ENCODE measurements at places on chromosomes 7 and 10.
A peak's percentile ranks its signal among the peaks of the same experiment; 100 is the strongest.

DNA sequence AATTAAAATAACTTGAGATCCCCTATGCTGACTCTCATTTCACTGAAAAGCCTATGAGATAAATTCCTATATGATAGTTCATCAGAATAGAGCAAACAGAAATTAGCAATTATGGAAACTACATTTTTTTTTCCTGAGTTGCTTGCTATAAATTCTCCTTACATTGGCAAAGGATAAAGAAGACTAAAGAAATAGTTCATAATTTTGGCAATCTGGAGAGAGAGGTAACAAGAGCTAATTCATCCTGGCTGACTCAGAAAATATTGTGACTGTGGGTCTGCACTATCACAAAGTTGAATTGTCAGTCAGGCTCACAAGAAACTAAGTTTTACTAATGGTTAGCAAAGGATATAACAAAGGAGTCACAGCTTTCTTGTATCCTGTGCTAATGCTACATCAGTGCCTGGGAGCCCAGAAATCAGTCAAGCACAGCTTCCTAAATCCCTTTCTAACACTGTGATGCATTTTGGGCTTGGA, 483.0 kb downstream of the MAGI2 start:
- no peak for DNase-seq
- H3K36me3 ChIP-seq = no peaks in the 10 kb centered on the region
- H3K4me1 ChIP-seq = no peaks in the 10 kb centered on the region
- no peak overlapping the region for H3K27ac ChIP-seq
- no peaks in the 10 kb centered on the region for H3K27me3 ChIP-seq

DNA sequence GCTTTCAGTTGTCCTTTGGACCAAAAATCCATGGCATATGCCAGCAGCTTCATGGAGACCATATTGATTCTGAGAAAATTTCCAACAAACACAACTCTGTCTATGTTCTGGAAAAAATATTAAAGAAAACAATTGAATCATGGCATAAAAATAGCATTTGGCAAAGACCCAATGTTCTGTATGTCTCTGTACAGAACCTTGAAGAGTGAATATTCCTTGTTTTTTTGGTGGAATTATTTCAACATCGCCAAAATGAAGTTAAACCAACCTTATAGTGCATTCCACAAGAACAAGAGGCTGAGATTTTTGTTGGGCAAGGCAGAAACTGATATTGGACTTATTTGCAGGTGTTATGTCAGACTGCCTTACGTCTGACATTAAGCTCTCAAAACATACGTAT, 53.3 kb upstream of the SLC16A12 start:
- H3K27ac ChIP-seq = no peak overlapping the region
- peaks cover 24% of the 10 kb centered on the region for H3K36me3 ChIP-seq
- H3K27me3 ChIP-seq = no peaks in the 10 kb centered on the region

GRCh38 chr10:65818990-65819389, 1106.8 kb upstream of the LRRTM3 start:
- no peaks in the 10 kb centered on the region for H3K27me3 ChIP-seq
- no peak overlapping the region for H3K27ac ChIP-seq
- no peak overlapping the region for H3K4me3 ChIP-seq
- DNase-seq = no peak
- no peaks in the 10 kb centered on the region for H3K36me3 ChIP-seq
- no peaks in the 10 kb centered on the region for H3K4me1 ChIP-seq

DNA sequence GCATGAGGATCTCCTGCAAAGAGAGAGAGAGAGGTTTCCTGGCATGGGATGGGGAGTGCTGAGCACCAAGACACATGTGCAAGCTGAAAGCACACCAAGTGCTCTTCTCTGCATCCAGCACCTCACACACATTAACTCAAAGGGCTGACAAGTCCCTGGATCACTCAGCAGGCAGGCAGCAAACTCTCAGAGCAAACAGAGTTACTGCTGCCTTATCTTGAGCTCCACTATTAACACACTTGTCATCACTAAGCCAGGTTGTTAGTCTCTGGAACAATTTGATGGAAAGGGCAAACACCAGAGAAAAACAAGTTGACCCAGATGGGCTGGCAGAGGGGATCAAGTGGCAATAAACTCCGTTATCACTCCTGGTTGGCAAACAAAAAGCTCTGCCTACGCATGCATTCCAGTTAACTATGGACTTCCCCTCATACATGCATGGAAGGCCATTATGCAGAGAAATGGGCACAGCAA, 349.9 kb downstream of the KCNMA1 start:
- H3K4me1 ChIP-seq = no peaks in the 10 kb centered on the region
- DNase-seq = no peak
- no peak overlapping the region for H3K27ac ChIP-seq
- H3K27me3 ChIP-seq = no peaks in the 10 kb centered on the region
- no peak overlapping the region for H3K4me3 ChIP-seq
- H3K36me3 ChIP-seq = no peaks in the 10 kb centered on the region

- H3K4me1 ChIP-seq = no peaks in the 10 kb centered on the region
- DNase-seq = no peak
- no peaks in the 10 kb centered on the region for H3K36me3 ChIP-seq
- no peak overlapping the region for H3K27ac ChIP-seq
- no peak overlapping the region for H3K4me3 ChIP-seq
These were observed 562.9 kb upstream of the TPK1 start for GRCh38 chr7:145398758-145399157.

- H3K27me3 ChIP-seq = no peaks in the 10 kb centered on the region
- DNase-seq = no peak
- H3K36me3 ChIP-seq = no peaks in the 10 kb centered on the region
- H3K4me3 ChIP-seq = no peak overlapping the region
- H3K27ac ChIP-seq = no peak overlapping the region
- peaks cover 6% of the 10 kb centered on the region for H3K4me1 ChIP-seq
These were observed 122.4 kb downstream of the ZNF248 start for GRCh38 chr10:37734971-37735370.

DNA sequence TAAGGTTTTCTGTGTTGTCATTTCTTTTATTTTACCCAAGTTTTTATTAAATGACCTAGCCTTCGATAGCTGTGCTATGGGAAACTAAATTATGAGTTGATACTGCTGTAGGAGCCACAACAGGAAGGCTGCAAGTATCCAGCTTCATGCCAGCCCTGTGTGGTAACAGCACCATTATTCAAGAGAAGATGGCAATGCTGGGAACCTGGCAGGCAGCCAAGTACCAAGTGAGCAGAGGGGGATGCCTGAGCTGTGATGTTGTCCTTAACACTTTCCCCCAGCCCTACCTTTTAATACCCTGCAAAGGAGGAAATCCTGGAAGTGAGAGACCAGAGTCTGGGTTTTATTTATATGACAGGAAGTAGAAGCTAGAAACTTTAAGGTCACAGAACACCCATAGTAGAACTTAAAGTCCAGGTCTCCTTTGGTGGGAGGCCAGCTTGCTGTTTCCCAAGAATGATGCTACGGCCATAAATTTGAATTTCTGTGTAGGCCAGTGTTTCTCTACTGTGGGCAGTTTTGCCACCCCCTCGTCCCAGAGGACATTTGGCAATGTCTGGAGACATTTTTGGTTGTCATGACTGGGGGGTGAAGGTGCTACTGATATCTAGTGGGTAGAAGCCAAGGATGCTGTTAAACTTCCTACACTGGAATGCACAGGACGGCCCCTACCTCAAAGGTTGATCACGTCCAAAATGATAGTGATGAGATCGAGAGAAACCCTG, 9.2 kb upstream of the ATXN7L1 start:
- peaks cover 3% of the 10 kb centered on the region for H3K27me3 ChIP-seq
- no peak for DNase-seq
- H3K27ac ChIP-seq = no peak overlapping the region
- no peaks in the 10 kb centered on the region for H3K36me3 ChIP-seq

DNA sequence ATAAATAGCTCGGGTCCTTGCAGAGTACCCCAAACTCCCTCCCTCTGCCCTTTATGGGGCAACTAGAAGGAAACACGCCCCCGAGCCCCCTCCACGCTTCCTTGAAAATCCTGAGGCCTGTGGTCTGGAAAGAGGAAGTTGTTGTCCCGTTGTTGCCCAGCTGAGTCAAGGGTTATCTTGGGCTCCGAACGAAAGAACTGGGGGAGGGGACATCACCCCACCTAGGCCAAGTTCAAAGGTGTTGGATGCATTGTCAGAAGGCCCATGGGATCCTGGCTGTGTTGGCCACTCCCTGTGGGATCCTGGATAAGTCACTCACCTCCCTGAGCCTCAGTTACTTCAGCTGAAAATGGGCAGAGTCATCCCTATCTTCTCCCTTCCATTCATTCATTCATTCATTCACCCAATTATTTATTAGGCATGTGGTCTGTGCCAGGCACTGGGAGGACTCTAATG, at the start of gene CCL24:
Gene CCL24 (minus strand): TSS at position 26 of the 456 bp plus-strand sequence. CDS start 91 bp downstream, outside the sequence.
- H3K27me3 ChIP-seq = peaks cover 3% of the 10 kb centered on the region
- no peak for DNase-seq
- H3K36me3 ChIP-seq = no peaks in the 10 kb centered on the region
- no peak within 1 kb of the TSS for H3K27ac ChIP-seq
- H3K4me3 ChIP-seq = no peak within 1 kb of the TSS
- no peaks in the 10 kb centered on the region for H3K4me1 ChIP-seq

- H3K36me3 ChIP-seq = no peaks in the 10 kb centered on the region
- no peak overlapping the region for H3K27ac ChIP-seq
- peaks cover 27% of the 10 kb centered on the region for H3K27me3 ChIP-seq
- no peaks in the 10 kb centered on the region for H3K4me1 ChIP-seq
These were observed 30.9 kb upstream of the SLC16A12 start for GRCh38 chr10:89566095-89566950.

DNA sequence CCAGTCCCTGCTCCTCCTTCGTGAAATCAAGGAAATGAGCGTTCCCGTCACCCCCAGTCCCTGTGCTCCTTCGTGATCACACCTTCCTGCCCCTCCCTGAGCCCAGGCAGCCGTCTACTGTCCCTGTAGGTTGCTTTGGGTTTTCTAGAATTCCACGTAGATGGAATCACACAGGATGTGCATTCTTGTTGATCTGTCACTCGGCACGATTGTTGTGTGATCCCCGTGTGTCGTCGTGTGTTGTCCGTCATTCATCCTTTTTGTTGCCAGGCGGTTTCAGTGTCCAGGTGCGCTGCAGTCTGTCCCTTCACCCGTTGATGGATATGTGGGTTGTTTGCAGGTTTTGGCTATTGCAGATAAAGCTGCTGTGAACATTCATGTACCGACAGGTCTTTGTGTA, 9.4 kb downstream of the MTG1 start:
- no peak overlapping the region for H3K27ac ChIP-seq
- DNase-seq = no peak
- peaks cover 80% of the 10 kb centered on the region for H3K36me3 ChIP-seq
- H3K27me3 ChIP-seq = no peaks in the 10 kb centered on the region

GRCh38 chr10:61000769-61001730, 57.1 kb upstream of the RHOBTB1 start:
- H3K4me1 ChIP-seq = peaks cover 3% of the 10 kb centered on the region
- no peak overlapping the region for H3K27ac ChIP-seq
- DNase-seq = no peak
- peaks cover 46% of the 10 kb centered on the region for H3K27me3 ChIP-seq
- no peak overlapping the region for H3K4me3 ChIP-seq
- H3K36me3 ChIP-seq = no peaks in the 10 kb centered on the region

DNA sequence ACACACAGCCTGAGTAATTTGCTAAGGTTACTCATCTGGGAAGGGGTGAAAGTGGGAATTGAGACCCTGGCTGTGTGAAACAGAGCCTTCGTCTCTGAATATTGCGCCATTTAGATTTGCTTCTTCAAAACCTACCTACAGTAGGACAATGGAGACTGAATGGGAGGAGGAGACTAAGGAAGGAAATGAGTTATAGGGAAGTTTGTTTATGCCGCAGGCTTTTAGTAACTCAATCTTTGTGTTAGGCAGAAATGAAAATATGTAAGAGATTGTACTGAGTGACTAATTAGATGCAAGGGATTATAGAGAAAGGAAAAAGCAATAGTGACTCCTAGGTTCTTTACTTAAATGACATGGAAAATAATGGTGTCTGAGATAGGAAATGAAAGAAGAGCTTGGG, 80.2 kb downstream of the KCND2 start:
- H3K27me3 ChIP-seq = no peaks in the 10 kb centered on the region
- no peak overlapping the region for H3K4me3 ChIP-seq
- no peaks in the 10 kb centered on the region for H3K4me1 ChIP-seq
- no peak overlapping the region for H3K27ac ChIP-seq
- H3K36me3 ChIP-seq = no peaks in the 10 kb centered on the region

DNA sequence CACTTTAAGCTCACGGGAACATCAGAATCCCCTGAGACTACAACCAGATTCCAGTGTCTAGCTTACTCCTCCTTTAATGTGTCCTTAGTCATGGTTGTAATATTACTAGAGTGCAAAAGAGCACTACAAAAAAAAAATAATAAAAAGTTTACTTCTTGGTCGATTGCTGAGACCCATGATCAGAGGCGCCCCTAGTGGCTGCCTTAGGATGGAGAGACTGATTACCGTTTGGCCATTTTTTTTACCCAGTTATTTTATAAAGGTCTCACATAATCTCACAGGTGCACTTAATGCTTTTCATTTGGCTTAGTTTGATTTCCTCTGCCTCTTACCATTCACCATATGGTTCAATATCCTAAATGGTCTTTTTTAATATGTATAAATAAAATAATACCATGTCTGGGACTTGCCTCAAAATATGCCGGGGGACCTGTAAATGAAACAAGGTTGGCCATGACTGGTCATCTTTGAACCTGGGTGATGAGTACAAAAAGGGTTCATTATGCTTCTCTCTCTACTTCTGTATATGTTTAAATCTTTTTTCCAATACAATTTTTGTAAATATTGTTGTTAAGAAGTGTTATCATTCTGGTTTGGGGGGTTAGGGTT, 331.5 kb upstream of the NFE2L3 start:
- H3K36me3 ChIP-seq = no peaks in the 10 kb centered on the region
- no peak for DNase-seq
- H3K27me3 ChIP-seq = peaks cover 17% of the 10 kb centered on the region

- peaks cover 5% of the 10 kb centered on the region for H3K36me3 ChIP-seq
- peak overlapping the region; percentile 90 for H3K27ac ChIP-seq
- no peaks in the 10 kb centered on the region for H3K27me3 ChIP-seq
- H3K4me3 ChIP-seq = peak overlapping the region; percentile 40
- DNase-seq = peak; percentile 69
These were observed 103.4 kb upstream of the ANLN start for GRCh38 chr7:36286226-36286625.

GRCh38 chr10:6565588-6565987, 14.5 kb downstream of the PRKCQ start:
- no peak overlapping the region for H3K27ac ChIP-seq
- no peak overlapping the region for H3K4me3 ChIP-seq
- H3K36me3 ChIP-seq = peaks cover 48% of the 10 kb centered on the region
- H3K27me3 ChIP-seq = no peaks in the 10 kb centered on the region
- H3K4me1 ChIP-seq = peaks cover 82% of the 10 kb centered on the region

GRCh38 chr10:130171196-130171595, 35.0 kb downstream of the GLRX3 start:
- no peak overlapping the region for H3K4me3 ChIP-seq
- no peak overlapping the region for H3K27ac ChIP-seq
- H3K4me1 ChIP-seq = peaks cover 63% of the 10 kb centered on the region
- peaks cover 66% of the 10 kb centered on the region for H3K36me3 ChIP-seq
- DNase-seq = peak; percentile 65

DNA sequence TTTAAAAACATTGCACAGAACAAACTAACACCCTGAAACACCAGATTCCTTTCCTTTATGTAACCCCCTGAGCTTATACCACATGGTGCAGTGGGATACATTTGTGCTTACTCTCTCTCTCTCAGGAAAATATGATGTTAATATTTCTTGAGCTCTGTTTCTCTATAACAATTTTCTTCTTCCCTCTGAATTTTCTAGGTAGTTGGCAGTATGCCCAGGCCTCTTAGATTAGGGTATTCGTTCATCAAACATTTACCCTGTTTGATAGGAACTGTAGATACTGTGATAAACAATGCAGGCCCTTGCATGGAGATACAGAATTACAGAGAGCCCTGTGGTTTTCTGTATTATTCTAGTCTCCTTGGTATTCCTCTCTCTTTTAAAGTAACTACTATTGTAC, 567.8 kb downstream of the IPMK start:
- no peaks in the 10 kb centered on the region for H3K27me3 ChIP-seq
- no peak overlapping the region for H3K27ac ChIP-seq
- no peaks in the 10 kb centered on the region for H3K4me1 ChIP-seq
- no peak for DNase-seq

- no peaks in the 10 kb centered on the region for H3K36me3 ChIP-seq
- no peak overlapping the region for H3K27ac ChIP-seq
- H3K4me1 ChIP-seq = no peaks in the 10 kb centered on the region
- no peak for DNase-seq
These were observed 23.4 kb upstream of the SMIM30 start for GRCh38 chr7:113141803-113142202.
